Pulmonary artery endothelial cell (primary cell): ENCODE measurements at places on chromosomes 5 and 9. TPM values are rescaled to one million over a fixed set of nuclear protein-coding genes. Genes with fewer than 3 reads are reported as not detected.

Gene GDF9
- total RNA-seq = 0.13 TPM in 1 of 2 replicates, not detected in the other

Gene RMRP
- 22,365 and 32,732 TPM in 2 replicates for total RNA-seq

Gene KCNT1
- total RNA-seq = under 0.01 TPM in 1 of 2 replicates, not detected in the other

Gene CD72
- total RNA-seq = 0.07 TPM in 1 of 2 replicates, not detected in the other

Gene FOXD4L3
- 0.07 TPM in 1 of 2 replicates, not detected in the other for total RNA-seq

Gene CCIN
- total RNA-seq = 1.2 and 2.3 TPM in 2 replicates

Gene PCDHB3
- 0.20 and 0.35 TPM in 2 replicates for total RNA-seq

Gene C5
- total RNA-seq = 3.8 and 4.3 TPM in 2 replicates

Gene CATSPER3
- 0.07 TPM in 1 of 2 replicates, not detected in the other for total RNA-seq

Gene GRM6
- total RNA-seq = not detected in 2 replicates

Gene GMCL2
- not detected in 2 replicates for total RNA-seq

Gene PCDHA9
- total RNA-seq = 0.04 TPM in 1 of 2 replicates, not detected in the other

Gene TMEM203
- total RNA-seq = 26.1 and 34.2 TPM in 2 replicates

Gene SPATA31C1
- not detected in 2 replicates for total RNA-seq

Gene PCDHGA10
- total RNA-seq = 3.1 and 4.0 TPM in 2 replicates

Gene NPR2
- total RNA-seq = 8.1 and 12.3 TPM in 2 replicates

Gene ZNF658
- total RNA-seq = 4.5 and 6.0 TPM in 2 replicates

Gene FAM153A
- total RNA-seq = not detected in 2 replicates

Gene STRBP
- 9.2 and 14.3 TPM in 2 replicates for total RNA-seq

Gene TSSK1B
- not detected in 2 replicates for total RNA-seq
